ENCODE measurements at places on chromosomes 3 and 15.

GRCh38 chr15:44711743-44712345 is 527 bp downstream of the B2M start:
- peak; percentile 29 for DNase-seq

DNA sequence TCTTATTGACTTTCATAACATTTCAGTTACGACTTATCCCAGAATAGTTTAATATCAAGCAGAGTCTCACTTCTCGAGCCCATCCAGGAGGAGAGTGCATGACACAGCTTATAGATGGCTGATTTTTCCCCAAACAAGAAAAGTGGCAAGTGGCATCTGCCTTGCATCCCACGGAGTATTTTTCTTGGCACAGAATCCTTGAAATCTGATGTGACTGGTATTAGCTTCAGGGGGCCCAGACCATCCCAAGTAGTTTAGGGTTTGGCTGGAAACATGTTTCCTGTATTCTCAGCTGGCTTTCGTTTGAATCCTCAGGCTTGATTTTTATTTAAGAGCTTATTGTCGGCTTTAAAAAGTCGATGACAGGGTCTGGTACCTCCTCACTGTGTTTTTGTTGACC is 20.7 kb upstream of the FBXL22 start:
- DNase-seq, result no peak

DNA sequence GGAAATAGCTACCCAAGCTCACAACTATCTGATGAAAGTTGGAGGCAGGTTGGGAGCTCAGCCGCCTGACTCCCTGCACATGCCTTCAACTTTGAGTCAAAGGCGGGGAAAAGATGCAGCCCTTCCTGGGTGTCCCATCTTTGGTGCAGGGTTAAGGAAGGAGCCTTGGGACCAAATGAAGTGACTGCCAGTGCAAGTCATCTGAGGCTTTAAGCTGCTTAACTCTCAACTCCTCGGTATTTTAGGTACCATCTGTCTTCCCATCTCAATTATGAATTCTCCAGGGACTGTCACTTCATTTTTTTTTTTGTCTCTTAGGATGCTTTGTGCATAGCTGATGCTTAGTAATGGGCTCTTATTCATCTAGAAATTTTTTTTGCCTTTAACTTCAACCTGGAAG is 408.8 kb upstream of the C2CD4B start:
- DNase-seq, result no peak

DNA sequence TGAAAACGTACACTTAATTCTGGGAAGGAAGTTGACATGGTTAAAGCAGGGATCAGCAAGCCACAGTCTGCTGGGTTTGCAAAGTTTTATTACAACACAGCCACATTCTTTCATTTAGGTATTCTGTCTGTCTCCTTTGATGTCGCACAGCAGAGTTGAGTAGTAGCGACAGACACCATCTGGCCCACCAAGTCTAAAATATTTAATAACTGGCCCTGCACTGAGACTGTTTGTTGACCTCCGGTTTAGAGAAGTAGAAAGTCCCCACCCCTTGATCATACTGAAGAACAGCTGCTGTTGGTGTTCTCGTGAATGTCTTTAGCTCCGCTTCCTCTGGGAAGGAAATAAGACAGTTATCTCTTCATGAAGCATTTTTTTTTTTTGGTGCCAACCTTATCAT is 66.2 kb downstream of the MCTP2 start:
- DNase-seq, result no peak

DNA sequence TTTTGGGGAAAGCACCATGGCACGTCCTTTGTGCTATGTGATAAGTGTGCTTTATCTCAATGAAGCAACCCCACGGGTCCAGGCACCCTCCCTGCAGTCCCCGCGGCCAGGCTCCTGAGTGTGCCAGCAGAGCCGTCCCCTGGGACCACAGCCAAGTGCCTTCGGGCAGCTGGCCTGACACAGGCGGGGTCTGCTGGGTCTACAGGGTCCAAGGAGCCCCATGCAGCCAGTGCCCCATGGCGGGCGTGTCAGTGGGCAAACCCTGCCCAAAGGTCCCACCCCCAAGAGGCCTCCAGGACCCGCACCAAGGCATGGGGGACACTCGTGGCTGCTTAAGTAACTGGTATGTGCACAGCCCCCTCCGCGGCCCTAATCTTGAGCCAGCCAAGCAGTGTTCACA is 35.3 kb downstream of the KLHL25 start:
- DNase-seq, result no peak

GRCh38 chr15:40244961-40245523 is 6.2 kb downstream of the PAK6 start:
- peak; percentile 19 for DNase-seq

DNA sequence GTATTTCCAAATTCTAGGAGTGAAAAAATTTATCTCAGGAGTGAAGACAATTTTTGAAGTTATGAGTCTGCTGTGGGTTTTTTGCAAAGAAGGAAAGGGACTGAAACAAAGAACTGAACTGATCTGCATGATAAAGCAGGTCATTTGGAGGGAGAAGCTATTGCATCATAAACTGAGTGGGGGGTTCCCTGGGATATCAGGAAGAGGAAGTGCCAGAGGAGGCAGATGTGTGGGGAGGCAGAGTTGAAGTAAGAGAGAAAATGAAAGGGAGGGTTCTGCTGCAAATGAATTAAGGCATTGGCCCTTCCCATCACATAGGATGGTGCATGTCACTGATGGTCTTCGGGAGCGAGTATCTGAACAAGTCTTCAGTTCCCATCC is 379.2 kb downstream of the VPS13C start:
- no peak for DNase-seq

DNA sequence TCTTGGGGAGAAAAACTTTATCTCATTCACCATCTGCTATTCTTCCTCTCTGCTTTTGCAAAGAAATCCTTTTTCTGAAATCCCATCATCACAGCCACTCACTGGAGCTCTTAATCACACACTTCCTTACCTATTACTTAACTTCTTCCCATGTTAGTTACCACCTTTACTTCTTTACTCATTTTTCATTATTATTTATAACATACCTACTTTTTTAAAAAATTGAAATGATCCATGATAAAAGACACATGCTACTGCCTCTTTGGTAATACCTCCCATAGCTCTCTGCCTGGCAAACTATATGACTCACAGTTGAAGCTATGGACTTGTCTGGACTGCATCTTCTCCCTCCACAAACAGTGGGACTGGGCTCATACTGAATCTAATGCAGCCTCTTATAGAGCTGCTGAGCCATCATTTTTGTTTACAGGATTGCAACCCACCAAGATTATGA is 150.3 kb downstream of the TNIK start:
- DNase-seq, result no peak

- DNase-seq, result peak; percentile 99
These were observed 78.2 kb downstream of the CCNL1 start for GRCh38 chr3:157081626-157082210.

DNA sequence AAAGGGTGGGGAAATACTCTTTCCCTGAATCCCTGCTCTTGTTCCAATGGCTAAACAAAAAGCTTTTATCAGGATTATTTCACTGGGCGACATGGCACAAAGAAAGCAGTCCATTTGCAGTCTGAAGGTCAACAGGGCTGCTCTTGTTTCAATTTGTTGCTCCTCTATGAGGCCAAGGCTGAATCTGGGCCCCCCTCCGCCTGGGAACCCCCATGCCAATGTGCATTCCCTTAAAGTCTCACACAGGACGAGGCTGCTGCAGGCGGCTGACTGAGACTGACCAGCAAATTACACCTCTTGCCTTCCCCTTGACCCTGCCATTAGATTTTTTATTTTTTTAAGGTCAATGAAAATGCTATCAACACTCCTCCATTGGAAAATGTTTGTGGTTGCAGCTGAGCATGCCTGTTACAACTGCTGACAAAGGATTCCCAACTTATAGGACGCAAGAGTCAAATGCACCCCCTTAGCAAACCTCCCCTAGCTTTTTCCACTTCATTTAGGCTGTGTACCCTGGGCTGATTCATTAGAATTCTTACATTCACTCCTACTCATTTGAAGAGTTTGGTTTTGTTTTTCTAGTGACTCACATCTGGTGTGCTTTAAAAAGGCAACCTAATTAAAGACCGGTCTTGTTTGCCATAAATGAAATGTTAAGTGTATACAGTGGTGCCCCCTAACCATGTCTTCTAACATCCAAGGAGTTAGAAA is 60.8 kb upstream of the ARHGEF3 start:
- DNase-seq, result no peak

GRCh38 chr3:30548600-30548999 is 57.8 kb upstream of the TGFBR2 start:
- DNase-seq, result peak; percentile 69

GRCh38 chr15:89670971-89671560 is 8.1 kb downstream of the PLIN1 start:
- DNase-seq, result no peak

DNA sequence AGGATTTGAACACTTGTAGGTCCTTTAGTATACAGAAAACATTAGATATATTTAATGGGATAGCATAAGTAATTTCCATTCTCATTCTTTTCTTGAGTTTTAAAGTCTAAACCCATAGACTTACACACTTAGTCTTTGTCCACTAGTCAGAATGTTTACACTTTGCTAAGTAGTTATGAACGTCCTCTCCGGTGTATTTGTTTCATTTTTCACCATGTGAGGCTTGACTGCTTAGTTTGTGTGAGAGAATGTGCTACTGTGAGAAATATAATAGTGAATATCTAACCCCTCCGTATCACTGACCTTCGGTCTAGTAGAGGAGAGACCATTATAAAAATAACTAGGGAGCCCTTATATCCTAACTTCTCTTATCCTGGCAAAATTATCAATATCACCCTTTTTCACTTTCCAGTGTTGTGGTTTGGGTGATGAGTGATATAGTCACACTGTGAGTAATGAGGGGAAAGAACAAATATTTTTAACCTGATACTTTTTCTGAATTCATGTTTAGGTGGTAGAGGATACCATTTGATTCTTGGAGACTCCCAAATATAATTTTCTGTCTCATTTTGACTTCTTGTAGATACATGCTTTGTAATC is 122.4 kb downstream of the UBE2E2 start:
- DNase-seq, result no peak

DNA sequence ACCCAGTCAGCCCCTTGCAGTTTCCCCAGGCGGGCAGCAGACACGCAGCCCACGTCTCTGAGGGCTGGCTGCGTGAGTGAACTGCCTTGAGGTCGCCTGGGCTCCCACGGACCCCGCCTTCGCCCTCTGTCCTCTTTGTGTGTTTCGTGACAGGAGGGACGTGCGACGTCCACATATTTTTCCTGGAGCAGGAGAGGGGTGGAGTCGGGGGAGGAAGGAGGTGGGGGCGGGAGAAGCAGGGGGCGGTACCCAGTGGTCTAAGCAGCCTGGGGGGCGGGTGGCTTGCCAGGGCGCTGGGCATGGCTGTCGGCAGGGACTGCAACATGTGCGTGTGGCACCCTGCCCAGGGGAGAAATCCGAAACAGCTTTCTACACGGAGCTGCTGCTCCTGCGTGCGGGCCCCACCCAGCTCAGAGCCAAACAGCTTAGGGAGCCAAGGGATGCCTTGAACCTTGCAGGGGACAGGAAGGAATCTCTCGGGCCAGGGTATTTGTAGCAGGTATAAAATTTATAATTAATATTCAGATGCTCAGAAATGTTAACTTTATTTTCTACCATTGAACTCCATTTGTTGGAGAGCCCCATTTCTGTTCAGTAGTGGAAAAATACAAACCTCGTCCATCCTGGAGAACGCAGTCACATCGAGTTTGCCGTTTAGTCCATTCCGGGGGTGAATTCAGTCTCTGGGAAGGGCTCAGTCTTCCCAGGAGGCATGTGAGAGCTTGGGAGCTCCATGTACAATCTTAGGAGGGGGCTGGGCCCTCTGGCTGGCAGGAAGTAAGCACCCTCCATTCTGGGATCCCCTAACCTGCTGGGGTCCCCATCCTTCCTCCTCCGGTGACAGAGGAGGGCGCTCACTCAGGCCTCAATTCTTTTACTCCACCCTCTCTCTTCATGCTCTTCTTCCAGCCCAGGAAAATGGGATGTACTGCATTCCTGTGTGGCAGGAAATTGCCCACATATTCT is 79.1 kb upstream of the MEF2A start:
- peak; percentile 42 for DNase-seq

DNA sequence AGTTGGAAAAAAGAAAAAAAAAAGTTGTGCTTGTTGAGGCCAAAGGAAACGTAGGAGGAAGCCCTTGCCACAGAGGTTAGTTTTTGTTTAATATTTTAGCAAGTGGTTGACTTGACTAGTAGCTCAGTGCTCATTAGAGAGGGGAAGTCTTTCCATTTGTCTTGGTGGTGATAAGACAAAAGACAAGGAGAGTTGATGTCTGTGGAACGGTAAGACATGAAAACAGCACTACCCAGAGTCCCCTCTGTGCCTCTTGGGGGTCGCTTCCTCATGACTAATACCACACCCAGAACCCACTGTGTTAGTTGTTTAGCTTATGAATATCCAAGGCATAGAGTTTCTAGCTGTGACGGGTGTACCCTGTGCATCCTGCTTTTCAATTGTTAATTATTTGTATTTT is 211.4 kb downstream of the ITPR1 start:
- DNase-seq, result no peak

DNA sequence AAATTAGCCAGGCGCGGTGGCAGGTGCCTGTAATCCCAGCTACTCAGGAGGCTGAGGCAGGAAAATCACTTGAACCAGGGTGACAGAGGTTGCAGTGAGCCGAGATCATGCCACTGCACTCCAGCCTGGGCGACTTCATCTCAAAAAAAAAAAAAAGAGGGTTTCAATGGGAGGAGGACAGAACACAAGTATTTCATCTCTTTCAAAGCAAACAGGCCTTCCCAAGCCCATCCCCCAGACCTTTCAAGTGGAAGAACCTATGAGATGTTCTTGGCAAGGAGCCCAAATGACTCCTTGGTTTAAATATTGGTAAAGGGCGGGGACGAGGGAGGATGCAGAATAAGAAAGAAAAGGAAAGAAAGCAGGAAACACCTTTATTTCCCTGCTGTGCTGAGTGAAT is 62.2 kb upstream of the MCF2L2 start:
- no peak for DNase-seq

- no peak for DNase-seq
These were observed 44.0 kb downstream of the CCDC54 start for GRCh38 chr3:107421170-107421792.

GRCh38 chr3:69338911-69339310 is 47.0 kb downstream of the FRMD4B start:
- no peak for DNase-seq
